ENCODE measurements at places on chromosomes 7 and 10.
A peak's percentile ranks its signal among the peaks of the same experiment; 100 is the strongest.

DNA sequence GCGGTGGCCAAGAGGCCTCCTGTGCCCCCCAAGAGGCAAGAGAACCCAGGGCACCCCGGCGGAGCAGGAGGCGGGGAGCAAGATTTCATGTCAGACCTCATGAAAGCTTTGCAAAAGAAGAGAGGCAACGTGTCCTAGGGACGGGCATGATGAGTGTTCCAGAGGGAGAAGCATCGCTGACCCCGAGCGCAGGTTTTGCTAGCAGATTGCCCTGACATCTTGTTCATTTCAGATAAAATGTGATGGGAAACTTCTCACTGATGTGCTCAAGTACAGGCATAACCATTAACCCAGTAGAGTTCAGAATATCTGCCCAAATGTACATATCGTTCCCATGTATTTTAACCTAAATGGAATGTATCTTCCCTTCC lies 129.2 kb downstream of the APBB1IP start:
- no peak for DNase-seq

DNA sequence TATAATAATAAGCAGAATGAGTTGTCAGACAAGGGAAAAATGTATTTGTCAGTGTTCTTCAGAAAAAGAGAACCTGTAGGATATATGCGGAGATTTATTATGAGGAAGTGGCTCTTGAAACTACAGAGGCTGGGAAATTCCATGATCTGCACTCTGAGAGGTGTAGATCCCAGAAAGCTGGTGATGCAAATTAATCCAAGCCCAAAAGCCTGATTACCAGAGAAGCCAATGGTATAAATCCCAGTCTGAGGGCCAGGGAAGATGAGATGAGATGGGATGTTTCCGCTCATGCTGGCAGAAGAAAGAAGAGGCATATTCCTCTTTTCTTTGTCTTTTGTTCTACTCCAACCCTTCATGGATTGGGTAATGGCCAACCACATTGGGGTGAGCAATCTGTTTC lies 732.8 kb upstream of the IGFBP3 start:
- no peak for DNase-seq

- DNase-seq = no peak
Measured at GRCh38 chr7:104482362-104483037, 154.1 kb downstream of the LHFPL3 start.

- DNase-seq = no peak
Measured at GRCh38 chr10:89022734-89023133, 32.1 kb downstream of the FAS start.

- DNase-seq = no peak
Measured at GRCh38 chr10:102431452-102432124, 786 bp downstream of the CUEDC2 start.

GRCh38 chr10:86795353-86795752 lies 38.9 kb downstream of the BMPR1A start:
- no peak for DNase-seq

- DNase-seq = no peak
Measured at GRCh38 chr10:89148061-89148460, 59.1 kb downstream of the CH25H start.

DNA sequence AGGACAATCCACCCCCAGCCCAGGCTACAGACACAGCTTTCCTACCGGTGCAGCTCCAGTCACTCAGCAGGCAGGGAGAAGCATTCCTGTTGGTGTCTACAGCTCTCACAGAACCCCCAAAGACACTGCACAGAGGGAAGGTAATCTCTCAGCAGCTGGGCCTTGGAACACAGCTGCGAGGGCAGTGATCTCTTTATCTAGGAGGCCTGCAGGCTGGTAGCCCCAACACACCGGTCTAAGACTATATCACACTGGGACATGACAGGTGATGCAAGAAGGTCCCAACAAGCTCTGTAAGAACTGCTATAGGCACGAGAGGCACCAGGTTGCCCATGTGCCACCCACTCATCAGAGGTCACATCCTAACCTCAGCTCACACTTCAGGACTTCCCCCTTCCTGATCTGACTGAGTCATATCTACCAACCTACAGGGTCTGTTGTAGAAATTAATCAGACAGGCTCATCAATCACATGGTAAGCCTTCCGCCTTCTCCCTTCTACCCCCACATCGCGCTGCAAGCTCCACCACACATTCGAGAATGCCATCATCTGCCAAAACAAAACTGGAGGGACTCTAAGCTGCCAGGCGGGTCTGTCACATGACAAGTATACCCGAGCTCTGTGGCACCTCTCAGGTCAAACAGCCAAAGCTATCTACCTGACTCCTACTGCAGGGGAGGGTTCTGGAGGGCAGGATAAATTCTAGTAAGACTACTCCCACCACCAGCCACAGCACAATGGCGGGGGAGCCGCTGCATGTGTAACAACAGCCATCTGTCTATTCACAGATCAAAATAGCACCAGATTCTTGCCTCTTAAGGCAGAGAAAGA lies 26.1 kb downstream of the FAM53B start:
- peak; percentile 73 for DNase-seq

DNA sequence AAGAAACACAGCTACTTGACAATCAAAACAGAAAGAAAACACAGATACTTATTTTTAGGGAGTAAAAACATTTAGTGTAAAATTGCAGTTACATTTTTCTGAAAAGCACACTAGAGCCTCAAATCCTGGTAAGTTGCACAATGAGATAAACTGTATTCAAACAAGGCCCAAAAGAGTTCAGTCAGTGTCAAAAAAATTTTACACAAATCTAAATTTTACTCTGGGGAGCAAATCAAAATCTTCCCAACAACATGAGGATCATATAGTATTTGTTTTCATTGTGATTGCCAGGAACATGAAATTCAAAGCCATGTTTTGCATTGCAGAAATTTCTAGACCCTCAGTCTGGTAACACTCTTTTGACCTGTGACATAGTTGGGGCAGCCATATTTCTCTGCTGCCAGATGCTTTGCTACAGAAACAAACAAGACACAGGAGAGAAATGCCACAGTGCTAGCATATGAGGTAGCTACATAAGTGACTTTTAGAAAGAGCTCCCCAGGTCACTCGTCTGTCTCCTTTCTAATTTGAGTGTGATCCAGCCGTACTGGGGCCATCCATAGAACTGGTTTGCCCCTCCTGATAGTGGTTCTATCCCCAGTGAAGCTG lies 49.6 kb downstream of the PDE1C start:
- no peak for DNase-seq

GRCh38 chr10:3774814-3775695 lies 10.0 kb downstream of the KLF6 start:
- no peak for DNase-seq

DNA sequence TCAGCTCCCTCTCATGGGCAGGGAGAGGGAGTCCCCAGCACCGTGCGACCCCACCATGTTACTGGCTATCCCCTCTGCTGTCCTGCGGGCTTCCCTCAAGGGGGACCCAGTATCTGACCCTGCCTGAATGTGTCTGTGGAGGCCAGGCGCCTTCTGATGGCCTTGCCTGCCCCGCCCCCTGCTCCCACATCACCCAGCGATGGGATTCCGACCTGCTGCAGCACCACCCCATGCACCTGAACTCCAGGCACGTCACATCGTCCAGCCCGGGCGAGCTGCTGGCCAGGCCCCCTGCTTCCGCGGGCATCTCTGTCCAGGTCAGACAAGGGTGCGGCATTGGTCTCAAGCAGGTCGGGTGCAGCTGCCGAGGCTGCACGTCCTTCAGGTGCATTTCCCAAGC lies 19.0 kb downstream of the LRRC27 start:
- no peak for DNase-seq

DNA sequence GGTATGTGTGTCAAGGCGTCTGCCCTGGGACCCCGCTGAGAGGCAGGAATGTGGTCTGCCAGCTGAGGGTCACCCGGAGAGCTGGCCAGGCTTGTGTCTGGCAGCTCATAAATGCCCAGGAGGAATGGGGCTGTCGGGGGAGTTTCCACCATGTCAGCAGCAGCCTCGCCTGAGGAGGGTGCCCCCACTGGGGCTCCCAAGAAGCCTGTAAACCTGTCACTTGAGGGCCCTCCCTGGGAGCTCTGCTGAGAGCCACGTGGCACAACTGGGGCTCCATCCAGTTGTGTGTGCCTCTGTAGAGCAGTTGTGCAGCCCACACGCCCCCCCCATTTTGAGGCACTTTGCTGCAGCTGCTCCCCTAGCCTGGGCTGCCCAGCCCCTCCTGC lies 70.6 kb downstream of the NEURL1 start:
- no peak for DNase-seq

DNA sequence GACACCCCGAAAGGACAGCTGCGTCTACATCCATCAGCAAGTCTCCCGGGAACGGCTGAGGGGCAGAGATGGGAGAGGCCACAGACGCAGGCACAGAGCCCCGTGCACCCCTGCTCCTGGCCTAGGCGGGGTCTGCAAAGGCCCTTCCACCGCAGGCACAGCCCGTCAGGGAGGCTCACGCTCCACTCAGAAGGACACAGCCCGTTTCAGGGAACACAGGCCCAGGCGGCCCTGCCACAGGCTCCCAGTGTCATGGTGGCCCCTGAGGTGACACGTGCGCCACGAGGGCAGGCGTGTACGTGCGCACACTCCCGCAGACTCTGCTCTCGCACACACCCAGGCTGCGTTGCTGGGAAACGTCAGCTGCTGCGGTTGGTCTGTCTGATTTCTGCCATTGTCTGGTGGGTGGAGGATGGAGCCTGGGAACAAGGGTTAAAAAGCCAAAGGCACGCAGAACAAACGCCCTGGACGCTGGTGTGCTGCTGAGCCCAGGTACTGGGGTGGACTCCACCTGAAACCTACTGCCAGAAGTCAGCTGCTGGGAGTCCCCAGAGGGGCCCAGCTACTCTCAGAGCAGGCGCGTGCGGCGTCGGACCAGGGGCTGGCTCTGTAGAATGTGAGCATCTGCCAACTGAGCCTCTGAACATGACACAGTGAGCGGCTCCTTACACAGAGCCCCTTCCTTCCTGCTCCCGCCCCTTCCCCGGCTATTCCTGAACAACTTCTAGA lies 13.1 kb downstream of the GPER1 start:
- no peak for DNase-seq

GRCh38 chr7:106747804-106748203 lies 86.8 kb upstream of the CCDC71L start:
- no peak for DNase-seq

DNA sequence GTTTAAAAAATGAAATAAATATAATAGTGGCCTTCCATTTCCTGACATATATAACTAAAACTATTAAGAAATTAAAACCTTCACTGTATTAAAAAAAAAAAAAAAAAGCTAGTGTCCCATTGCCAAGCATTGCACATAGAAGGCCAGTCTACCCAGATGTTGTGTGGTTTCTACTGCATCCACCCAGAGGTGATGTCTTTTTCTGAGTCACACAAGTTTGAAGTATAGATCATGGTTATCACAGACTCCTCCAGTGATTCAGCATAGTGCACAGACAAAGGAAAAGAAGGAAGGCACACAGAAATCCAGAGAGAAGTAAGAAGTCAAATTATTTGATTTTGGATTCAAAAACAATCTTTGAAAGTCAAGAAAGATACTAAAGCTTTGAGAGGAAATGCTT lies 429.0 kb downstream of the ETV1 start:
- DNase-seq = no peak

GRCh38 chr10:63703113-63703670 lies 182.0 kb downstream of the REEP3 start:
- no peak for DNase-seq

GRCh38 chr7:16080131-16080530 lies 341.2 kb downstream of the CRPPA start:
- DNase-seq = no peak

GRCh38 chr7:2471022-2471329 lies 5.2 kb downstream of the GRIFIN start:
- DNase-seq = no peak
